ENCODE measurements at places on chromosomes 2 and 18.

DNA sequence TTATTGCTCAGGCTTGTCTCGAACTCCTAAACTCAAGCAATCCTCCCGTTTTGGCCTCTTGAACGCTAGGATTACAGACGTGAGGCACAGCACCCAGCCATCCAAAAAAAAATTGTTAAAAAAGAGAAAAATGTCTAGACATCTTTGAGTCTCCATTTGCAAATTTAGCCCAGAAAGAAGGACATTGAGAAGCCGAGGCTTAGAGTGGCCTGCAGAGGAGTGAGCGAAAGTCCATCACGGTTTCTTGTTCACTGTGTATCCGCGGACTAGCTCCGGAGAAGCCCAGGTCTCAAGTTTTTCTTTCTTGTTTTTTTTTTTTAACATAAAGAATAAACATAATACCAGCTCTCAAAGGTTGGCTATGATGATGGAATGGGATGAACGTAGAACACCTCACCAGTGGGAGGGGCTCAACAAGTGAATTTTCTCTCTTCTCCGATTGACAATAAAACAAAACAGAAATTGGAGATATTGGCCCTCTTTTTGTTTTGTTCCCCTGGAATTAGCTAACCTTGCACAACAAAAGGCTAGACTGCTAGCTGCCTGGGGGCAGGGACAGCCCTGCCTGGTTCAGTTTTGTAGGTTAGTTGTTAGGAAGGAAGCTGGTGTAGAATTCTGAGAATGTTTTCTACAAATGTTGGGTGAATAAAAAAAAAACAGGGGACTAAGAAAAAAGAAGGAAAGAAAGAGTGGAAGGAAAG lies 163.4 kb downstream of the MYCN start:
- no peak for DNase-seq

DNA sequence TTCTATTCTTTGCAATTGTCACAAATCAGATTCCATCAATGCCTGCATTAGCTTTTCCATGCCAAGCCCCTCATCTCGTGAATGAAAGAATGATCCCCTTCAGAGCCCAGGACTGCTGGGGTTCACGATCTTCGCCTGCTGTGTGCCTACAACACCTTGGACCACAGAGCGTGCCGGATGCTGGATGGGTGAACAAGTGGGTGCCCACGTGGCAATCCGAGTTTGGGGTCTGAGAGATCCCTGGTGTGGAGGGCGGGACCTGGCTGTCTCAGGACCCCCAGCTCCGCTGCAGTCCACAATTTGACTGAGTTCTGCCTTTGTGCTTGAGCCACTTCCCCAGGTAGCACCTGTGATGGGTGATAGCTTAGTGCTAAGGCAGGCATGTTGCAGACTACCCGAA lies 317.0 kb downstream of the GALR1 start:
- DNase-seq: no peak

GRCh38 chr18:39960550-39960949 lies 1994.5 kb upstream of the PIK3C3 start:
- peak; percentile 70 for DNase-seq

- DNase-seq: no peak
These were observed 92.7 kb downstream of the USP40 start for GRCh38 chr2:233473878-233474277.

GRCh38 chr2:173077506-173078177 lies 2.0 kb downstream of the MAP3K20 start:
- DNase-seq: peak; percentile 37

DNA sequence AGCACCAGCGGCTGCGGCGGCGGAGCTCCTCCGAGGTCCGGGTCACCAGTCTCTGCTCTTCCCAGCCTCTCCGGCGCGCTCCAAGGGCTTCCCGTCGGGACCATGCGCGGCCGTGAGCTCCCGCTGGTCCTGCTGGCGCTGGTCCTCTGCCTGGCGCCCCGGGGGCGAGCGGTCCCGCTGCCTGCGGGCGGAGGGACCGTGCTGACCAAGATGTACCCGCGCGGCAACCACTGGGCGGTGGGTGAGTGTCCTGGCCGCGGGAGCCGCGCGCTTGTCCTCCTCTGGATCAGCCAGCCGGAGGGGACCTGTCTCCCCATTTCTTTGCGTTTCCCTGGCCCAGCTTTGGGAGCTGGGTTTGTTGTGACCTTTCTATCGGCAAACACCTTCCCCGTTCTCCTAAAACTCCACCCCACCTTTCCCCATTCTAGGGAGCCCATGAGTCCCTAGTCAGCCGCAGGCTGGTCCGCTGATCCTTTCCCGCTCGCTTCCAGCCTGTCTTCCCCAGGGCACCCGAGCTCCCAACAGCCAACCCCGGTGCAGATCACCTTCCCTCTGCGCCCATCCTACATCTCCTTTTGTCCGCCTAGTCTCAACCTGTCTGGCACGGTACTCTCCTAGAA lies 316 bp downstream of the GRP start:
- no peak for DNase-seq

GRCh38 chr2:108182489-108182888 lies 57.3 kb upstream of the SULT1C3 start:
- peak; percentile 12 for DNase-seq

GRCh38 chr18:48058486-48058885 lies 128.0 kb upstream of the SMAD2 start:
- no peak for DNase-seq
